ENCODE measurements at places on chromosomes 1 and 21. TPM values are rescaled to one million over a fixed set of nuclear protein-coding genes. Genes with fewer than 3 reads are reported as not detected.

The GJB4 gene
- not detected for total RNA-seq

The KCNJ9 gene
- not detected for total RNA-seq

The CSTB gene
- total RNA-seq: 13.8 TPM

The TGFB2 gene
- 27.2 TPM for total RNA-seq

The RAP1GAP gene
- total RNA-seq: not detected

The CKS1B gene
- total RNA-seq: 135 TPM

The HLCS gene
- 9.6 TPM for total RNA-seq

The FCRL4 gene
- total RNA-seq: not detected

The SLC25A44 gene
- total RNA-seq: 15.2 TPM

The SPRR2B gene
- not detected for total RNA-seq

Data from epithelial cell of alveolus of lung (primary cell).